ENCODE measurements at places on chromosomes 11 and 22.
A peak's percentile ranks its signal among the peaks of the same experiment; 100 is the strongest.

DNA sequence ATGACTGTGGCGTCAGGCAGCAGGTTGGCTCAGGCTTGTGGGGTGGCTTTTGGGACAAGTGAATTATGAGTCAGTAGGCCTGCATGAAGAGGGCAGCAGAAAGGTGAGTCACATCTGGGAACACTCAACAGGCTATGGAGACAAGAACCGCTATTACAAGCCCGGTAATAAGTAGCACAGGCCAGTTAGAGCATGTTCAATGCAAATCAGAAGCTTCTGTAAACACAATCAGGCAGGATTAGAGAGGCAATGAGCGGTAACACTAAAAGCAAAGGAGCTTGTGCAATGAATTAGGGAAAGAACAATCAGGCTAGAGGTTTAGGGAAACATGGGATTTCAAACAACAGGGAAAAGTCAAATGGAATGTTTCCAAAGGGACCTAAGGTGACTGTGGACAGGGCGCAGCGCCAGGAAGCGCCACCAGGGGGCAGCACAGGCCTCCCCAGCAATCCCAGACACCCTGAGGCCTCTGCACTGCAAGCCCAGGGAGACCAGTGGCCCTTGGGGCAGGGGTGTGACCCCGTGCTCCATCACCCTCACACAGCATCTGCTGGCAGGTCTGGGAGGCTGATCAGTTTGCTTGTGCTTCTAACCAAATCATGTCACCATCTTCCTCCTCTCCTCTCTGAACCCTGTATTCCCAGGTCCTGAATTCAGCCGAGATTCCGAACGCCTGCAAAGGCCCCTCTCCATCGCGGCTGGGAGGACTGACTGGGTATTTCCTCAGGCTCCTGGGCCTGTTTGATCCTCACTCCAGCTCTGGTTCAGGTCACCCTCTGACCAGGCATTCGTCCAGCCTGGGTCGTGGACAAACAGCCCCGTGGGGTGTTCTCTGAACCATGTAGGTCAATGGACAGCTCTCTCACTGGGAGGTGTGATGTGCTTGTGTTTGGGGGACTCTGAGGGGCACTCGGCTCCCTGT, 50.0 kb downstream of the C11orf58 start:
- DNase-seq, result peak; percentile 63

DNA sequence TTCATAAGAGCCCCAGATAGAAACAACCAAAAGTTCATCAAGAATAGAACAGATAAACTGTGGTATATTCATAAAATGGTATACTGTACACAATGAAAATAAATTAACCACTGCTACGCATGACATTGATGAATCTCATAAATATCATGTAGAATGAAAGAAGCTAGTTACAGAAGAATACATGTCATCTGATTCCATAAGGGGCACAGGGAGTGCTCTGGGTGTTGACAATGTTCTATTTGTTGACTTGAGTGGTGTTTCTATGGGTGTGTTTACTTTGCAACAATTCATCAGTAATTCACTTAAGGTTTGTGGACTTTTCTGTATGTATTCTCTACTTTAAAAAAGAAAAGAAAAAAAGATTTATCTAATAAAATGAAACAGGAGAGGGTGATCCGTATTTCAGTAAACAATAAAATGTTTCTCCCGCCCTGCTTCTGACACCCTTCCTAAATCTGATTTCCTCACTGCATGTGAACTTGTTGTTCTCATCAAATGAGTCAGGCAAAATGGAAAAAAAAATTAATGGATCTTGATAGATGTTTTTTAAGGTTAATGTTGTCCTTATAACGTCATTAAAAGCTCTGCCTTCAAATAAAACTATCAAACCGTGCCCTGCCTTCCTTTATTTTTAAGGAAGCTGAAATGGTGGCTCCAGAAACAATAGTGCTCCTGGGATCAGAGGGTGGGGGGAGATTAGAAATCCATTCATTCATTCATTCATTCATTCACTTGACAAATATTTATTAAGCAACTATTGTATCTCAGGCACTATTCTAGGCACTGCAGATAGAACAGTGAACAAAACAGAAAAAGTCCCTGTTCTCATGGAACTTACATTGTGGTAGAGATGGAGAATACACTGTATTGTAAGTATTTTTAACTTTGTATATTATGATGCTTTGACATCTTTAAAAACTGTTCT, 77.2 kb upstream of the CD44 start:
- DNase-seq, result no peak

GRCh38 chr11:90197377-90197776, 25.5 kb downstream of the CHORDC1 start:
- no peak for DNase-seq

DNA sequence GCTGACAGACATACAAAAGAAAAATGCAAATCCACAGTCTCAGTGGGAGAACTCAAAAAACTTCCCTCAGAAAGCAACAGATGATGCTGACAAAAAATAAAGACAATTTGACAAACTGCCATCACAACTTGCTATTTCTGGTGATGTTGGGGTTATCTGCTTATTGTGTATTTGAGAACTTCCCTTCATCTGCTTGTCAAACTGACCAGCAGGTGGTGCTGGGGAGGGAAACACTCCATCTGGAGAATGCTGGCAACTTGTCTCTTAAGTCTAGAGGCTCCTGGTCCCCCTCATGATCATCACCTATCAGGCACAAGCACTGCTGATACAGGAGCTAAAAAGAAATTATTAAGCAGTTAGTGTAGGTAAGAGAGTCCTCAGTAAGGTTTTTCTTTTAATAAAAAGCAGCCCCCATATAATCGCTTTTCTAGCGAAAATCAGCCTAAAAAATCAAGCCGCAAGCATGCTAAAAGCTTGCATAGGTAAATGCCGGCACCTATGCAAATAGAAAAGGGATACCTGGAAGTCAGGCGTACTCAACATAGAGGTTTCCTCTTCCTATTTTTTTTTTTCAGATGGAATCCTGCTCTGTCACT, 9.8 kb upstream of the FAM111B start:
- peak; percentile 55 for DNase-seq

DNA sequence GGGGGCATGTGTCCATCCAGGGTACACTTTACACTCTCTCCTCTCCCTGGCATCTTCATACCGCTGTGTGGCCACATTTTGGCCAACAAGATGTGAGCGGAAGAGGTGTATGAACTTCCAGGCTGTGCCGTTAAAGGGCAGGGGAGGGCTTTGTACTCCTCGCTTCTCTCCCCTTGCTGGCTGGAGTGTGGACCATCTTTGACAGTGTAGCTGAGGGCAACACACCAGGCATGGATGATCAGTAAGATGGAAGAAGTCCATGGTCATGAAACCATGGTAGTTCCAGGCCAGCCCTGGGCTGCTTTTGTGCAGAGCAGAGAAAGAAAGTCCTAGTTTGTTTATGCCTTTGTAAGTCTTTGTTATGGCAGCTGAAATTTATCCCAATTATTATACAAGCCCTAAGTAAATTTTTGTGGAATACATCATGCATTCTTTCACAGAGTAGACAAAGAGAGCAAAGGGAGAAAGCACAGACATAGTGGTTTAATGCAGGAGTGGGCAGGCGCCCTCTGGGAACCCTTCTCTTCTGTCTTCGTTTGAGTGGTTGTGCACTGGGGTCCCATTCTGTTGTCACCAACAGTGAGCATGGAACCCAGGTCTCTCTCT, 70.4 kb downstream of the FBXO7 start:
- DNase-seq, result no peak

DNA sequence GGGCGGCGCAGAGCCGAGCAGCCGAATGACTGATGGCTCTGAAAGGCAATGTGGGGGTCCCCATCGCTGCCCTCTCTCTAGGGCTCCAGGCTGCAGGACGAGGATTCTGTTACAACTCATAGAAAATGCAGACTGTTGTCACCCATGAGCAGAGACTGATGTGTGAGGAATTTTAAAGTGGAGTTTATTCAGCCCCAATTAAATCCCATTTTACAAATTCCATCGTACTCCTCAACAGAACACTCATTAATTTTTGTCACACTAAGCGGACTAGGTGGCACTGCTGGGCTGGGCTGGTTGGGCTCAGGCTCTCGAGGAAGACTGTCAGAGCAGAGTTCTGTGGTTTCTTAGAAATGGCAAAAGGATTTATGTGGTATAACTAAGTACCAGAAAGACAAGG, 102.6 kb upstream of the SPON1 start:
- DNase-seq, result no peak

- DNase-seq, result no peak
Observed at GRCh38 chr22:50633086-50633485, 5.1 kb upstream of the ARSA start.

Data from CD14-positive monocyte (primary cell).